ENCODE measurements at places on chromosomes 2 and 18. TPM values are rescaled to one million over a fixed set of nuclear protein-coding genes. Genes with fewer than 3 reads are reported as not detected.
A peak's percentile ranks its signal among the peaks of the same experiment; 100 is the strongest.

- DNase-seq = no peak
Observed at GRCh38 chr2:60413814-60414168, 139.7 kb downstream of the BCL11A start.

DNA sequence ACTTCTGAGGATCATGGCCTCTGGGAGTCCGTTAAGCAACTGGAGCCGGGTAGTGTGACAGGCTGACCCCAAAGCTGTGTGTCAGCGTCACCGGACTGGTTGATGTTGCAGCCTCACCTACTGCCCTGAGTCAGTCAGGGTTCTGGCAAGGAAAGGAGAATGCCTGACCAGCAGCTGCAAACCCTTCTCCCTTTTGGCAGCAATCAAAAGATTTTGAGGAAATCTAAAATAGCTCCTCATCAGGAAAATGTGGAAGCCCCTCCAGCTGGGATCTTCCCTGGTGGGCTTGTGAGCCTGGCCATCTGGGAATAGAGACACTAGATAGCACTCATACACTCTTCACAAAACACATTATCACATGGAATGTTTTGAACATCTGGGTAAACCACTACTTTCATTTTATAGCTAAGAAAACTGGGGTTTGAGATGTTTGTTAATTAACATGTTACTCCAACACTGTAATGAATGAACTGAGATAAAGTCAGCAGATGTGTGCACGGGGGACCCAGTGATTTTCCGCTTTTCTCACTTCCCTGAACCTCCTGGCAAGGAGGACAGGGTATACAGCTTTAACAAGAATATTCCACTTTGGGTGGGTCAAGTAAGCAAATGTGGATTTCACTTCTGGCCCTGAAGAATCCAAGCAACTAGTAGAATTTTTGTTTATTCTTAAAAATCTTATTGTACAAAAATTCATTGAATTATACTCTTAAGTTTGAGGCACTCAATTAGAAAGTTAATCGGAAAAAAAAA lies 24.7 kb downstream of the CLUL1 start:
- DNase-seq = no peak

- DNase-seq = no peak
Observed at GRCh38 chr2:216490061-216490460, 8.6 kb upstream of the RPL37A start.

GRCh38 chr2:184534986-184535385 lies 63.3 kb upstream of the ZNF804A start:
- DNase-seq = no peak

Gene TRIB2
- 46.6 TPM for total RNA-seq

Gene GATA6
- 4.0 TPM for total RNA-seq

- DNase-seq = no peak
Observed at GRCh38 chr2:216478151-216478550, 20.5 kb upstream of the RPL37A start.

DNA sequence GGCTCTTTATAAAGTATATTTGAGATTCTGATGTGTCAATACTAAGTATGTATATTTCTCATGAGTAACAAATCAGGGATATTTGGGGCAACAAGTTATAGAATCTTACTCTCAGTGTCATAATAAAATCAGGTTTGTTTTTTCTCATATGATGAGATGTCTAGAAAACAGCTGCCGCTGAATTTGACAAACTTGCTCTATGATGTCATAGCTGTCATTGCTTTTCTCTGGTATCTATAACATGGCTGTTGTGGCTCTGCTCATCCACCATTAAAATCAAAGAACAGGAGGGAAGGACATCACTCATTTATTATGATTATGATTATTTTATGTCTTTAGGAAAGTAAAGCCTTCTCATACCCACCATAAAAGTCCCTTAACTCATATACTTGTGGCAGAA lies 417.2 kb upstream of the LRRTM4 start:
- DNase-seq = no peak

GRCh38 chr2:49973917-49974368 lies 819.6 kb upstream of the FSHR start:
- DNase-seq = peak; percentile 3

Gene NEUROD1
- total RNA-seq = not detected

GRCh38 chr2:161556440-161556839 lies 67.8 kb upstream of the SLC4A10 start:
- no peak for DNase-seq
